Smooth muscle cell of the brain vasculature (primary cell): ENCODE measurements at places on chromosomes 13 and 19.

- no peak for DNase-seq
Observed at GRCh38 chr13:33917190-33917589, 99.2 kb downstream of the RFC3 start.

DNA sequence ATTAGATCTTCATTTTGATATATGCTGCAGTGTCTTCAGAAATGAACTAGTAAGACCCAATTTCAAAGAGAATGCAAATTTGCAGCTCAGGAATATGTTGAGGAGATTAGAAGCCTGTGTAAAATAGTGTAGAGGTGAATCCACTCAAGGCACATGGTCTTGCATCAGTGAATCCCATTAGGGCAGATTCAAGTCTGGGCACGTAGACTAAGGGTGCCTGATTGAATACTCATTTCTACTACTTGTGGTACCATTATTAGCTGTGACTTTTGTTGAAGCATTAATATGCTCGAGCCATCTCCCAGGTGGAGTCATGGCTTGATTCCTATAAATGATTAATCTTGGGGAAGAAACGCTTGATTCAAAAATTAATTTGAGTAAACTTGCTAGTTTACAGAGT is 129.4 kb downstream of the AKAP11 start:
- no peak for DNase-seq

- DNase-seq = no peak
Observed at GRCh38 chr19:39110263-39110967, 15.2 kb upstream of the PAK4 start.

- DNase-seq = peak; percentile 40
Observed at GRCh38 chr13:57629821-57630235, 1.7 kb upstream of the PCDH17 start.

- no peak for DNase-seq
Observed at GRCh38 chr13:62643007-62643483, 1227.4 kb upstream of the PCDH20 start.

GRCh38 chr19:19900729-19901444 is at the start of gene ZNF93:
Gene ZNF93 (plus strand): TSS chr19:19900946. CDS start chr19:19901089, 143 bp downstream.
- DNase-seq = peak; percentile 91

GRCh38 chr19:34336781-34337271 is 28.2 kb upstream of the GPI start:
- no peak for DNase-seq

DNA sequence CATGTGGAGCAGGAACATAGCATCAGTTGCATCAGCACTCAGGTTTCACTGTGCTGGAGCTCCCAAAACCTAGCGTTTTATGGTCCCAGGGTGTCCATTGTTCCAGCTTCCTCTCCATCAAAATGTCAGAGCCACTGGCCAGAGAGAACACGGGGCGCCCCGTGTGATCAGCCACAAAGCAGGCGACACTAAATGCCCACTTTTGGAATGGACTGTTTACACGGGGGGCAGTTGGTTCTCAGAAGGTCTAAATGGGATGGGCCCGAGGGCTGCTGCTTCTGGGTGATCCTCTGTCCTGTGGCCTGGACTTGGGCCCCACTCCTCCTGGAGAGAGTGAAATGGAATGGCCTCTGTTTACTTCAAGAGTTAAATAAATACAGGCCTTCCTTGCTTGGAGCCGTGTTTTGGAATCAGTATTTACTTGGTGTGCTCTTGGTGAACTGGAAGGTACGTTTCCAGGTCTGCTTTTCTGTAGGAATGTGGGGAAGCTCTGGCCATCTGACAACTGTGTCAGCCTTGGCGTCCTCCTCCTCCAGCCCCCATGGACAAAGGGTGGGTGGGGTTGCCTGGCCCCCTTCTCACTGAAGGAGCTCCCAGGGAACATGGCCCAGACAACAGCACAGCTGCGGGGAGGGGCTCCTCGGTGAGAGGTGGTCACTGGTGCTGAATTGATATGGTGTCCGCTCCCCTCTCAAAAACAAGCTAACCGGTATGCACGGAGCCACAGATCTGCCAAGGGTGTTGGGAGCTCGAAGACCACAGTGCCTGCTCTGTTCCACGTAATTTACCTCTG is 16.1 kb upstream of the MCF2L start:
- DNase-seq = no peak

DNA sequence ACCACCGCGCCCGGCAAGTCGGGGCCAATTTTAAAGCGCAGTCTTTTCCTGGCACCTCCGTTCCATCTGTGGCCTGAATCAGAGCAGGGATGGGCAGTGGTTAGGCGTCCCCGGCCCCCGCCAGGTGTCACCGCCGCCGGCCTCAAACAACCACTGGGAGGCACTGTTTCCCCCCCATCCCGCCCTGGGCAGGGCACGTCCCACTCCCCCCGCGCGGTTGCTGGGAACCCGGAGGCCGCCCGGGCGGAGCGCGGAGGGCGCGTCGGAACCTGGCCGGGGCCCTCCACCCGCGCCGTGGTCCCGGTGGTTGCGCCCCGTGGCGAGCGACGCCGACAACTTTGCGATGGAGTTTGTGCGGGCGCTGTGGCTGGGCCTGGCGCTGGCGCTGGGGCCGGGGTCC is at the start of gene GRIN3B:
Gene GRIN3B (plus strand): TSS at position 325 of the 400 bp plus-strand sequence. CDS start 19 bp downstream, at position 344.
- no peak for DNase-seq

DNA sequence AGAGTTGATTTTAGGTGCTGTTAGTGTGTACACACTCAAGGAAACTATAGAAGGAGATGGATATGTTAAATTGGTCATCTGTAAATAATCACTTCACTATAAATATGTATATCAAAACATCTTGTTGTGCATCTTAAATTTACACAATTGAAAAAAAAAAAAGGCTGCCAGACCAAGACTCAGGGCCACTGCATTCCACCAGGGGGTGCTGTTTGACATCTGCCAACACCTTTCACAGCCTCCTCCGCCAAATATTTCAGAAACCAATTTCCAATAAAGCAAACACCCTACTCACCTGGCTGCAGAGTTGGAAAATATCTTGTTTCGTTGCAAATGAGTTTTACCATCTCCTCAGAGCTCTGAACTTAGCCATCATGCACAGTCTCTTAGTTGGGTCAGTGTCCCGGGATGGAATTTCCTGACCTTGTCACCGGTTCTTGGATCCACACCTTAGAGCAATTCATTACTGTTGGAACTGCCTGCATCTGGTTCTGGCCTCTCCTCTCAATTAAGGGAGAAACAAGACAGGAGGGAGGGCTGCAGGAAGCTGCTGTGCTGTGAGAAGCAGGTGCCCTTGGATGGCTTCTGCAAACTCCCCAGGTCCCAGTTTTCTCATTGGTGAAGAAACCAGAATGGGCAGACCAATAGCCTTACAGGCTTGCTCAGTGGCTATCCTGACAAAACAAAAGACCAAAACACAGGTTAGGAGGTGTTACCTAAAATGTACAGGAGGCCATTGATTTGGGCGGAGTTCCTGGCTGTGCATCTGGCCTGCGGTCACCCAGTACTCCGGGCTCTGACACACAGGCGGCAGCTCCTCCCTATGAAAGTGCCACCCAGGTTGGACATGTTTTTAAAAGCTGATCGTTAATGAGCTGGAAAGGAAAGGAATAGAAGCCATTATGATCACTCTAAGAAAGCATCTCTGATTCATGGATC is 746.6 kb downstream of the UQCRFS1 start:
- peak; percentile 31 for DNase-seq

DNA sequence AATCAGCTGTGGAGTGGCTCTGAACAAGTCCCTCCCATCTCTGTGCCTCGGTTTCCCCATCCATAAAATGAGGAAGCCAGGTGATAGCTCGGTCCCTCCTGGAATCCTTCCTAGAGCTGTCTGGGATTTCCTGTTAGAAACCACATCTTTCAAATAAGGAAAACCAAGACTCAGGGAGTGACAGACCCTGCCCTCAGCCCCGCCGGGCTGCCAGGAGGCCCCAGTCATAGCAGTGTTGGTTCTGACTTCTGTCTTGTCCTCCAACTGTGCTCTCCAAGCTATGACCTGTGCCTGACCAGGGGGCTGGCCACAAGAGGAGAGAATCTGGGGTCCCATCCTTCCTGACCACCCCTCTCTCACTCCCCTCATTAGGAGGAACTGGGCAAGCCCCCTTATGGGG is 1.1 kb upstream of the SHD start:
- DNase-seq = no peak

DNA sequence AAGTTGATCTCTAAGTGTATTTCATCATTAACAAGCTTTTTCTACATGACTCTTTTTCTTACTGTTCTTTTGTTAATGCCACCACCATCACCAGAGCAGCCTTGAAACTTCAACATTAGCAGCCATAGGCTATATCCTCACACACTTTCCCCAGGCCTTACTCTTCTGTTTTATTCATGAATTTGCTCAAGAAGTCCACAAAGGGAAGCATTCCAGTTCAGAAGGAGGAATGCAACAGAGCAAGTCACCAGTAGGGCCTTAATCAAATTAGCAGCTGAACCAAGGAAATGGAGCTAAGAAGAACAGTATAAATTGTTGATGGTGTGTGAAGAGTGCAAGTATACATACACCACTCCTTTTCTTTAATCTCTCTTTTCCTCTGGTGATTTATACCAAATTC is 223.1 kb downstream of the NBEA start:
- no peak for DNase-seq

GRCh38 chr13:25330541-25330940 is 29.1 kb downstream of the NUP58 start:
- no peak for DNase-seq

DNA sequence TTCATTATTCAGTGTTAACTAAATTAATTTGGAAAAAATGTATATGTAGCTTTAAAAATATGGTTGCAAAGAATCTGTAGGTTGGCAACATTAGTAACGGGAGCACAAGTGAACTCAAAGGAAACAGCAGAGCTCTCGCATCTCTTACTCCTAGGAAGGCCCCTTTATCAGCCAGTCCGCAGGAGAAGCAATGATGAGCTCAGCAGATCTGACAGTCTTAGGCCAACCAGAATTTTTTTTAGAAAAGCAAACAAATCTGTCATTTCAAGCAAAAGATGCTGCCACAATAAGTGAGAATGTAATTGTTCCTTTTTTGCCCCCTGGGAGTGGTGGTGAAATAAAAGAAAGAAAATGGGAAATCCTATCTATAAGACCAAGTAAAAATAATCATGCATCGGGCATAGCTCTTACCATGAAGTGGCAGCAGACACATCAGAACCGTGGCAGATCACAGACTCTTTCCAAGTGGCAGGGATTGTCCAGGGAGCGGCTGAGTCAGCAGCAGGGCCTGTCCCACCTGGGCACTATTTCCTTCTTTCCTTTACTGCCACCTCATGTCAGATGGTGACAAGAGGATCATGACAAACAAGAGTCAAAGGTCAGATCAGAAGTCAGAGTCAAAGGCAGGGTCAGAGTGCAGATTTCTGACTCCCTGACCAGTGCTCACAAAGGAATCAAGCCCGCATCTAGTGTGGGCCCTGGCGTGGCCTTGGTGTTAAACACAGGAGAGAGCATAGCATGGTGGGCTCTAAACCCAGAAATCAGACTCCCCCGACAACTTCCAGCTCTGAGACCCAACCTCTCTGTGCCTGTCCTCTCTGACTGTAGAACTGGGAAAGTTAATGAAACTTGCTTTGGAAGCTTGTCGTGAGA is 84.0 kb upstream of the MTIF3 start:
- no peak for DNase-seq

- no peak for DNase-seq
Observed at GRCh38 chr19:10294368-10294697, 4.6 kb downstream of the ICAM5 start.

DNA sequence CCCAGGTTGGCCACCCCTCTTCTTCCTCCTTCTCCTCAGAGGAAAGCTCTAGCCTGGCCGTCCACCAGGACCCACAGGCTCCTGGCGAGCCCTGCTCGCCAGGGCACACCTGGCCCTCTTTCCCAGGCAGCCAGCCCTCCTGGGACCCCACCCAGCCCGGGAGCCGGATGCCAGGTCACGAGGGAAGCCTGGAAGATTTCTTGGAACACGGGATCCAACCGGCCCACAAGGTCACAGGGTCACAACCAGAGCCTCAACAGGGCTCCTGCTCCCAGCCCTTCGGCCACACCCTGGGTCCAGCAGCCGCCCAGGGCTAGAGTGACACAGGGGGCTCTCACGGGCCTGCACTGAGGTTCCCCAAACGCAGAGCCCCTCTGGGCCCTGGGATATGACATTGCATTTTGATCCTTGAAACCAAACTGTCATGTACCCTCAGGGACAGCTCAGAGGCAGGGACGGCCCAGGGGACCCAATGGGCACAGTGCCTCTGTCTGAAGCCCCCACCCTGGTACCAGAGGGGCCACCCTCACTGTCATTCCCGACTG is 5.5 kb downstream of the MKNK2 start:
- no peak for DNase-seq

- DNase-seq = peak; percentile 84
Observed at GRCh38 chr19:51887522-51888498, at the start of gene ZNF577. Gene ZNF577 (minus strand): TSS chr19:51887951. CDS start chr19:51880382, 7,569 bp downstream.

DNA sequence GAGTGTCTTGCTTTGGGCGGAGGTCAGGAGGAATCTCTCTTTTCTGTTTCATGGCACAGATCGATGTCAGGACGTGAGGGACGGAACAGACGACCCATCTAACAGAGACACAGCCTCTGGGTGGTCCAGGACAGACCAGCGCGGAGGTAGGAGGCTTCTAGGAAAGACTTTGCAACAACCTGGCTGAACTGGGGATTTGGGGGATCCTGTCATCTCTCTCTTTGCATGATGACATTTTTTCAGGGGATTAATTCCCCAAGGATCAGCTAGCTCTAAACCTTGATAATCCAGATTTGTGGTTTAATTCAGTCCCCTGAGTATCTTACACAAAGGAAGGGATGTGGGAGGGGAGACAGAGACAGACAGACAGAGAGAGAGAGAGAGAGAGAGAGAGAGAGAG is 14.4 kb downstream of the CABP5 start:
- no peak for DNase-seq

- DNase-seq = no peak
Observed at GRCh38 chr13:36513266-36513665, 81.0 kb downstream of the CCNA1 start.

- no peak for DNase-seq
Observed at GRCh38 chr19:55479451-55480230, 3.2 kb downstream of the ZNF628 start.

- no peak for DNase-seq
Observed at GRCh38 chr13:110500341-110500740, 61.2 kb downstream of the RAB20 start.

- no peak for DNase-seq
Observed at GRCh38 chr19:28535352-28535775, 677.6 kb downstream of the UQCRFS1 start.

- no peak for DNase-seq
Observed at GRCh38 chr19:53897459-53897858, 11.6 kb upstream of the CACNG7 start.
